Mucosa of gallbladder (tissue), 1 donor: ENCODE measurements at places on chromosomes 4 and X. TPM values are rescaled to one million over a fixed set of nuclear protein-coding genes. Genes with fewer than 3 reads are reported as not detected.

Gene TDO2
- 2.4 TPM for total RNA-seq

Gene JAKMIP1
- total RNA-seq = 0.37 TPM

Gene PDCL2
- not detected for total RNA-seq

Gene ADRA2C
- total RNA-seq = 6.4 TPM

Gene PCDH18
- 23.7 TPM for total RNA-seq

Gene AMTN
- not detected for total RNA-seq

Gene LRP2BP
- 0.95 TPM for total RNA-seq

Gene POF1B
- total RNA-seq = 34.4 TPM

Gene IL21
- total RNA-seq = not detected

DNA sequence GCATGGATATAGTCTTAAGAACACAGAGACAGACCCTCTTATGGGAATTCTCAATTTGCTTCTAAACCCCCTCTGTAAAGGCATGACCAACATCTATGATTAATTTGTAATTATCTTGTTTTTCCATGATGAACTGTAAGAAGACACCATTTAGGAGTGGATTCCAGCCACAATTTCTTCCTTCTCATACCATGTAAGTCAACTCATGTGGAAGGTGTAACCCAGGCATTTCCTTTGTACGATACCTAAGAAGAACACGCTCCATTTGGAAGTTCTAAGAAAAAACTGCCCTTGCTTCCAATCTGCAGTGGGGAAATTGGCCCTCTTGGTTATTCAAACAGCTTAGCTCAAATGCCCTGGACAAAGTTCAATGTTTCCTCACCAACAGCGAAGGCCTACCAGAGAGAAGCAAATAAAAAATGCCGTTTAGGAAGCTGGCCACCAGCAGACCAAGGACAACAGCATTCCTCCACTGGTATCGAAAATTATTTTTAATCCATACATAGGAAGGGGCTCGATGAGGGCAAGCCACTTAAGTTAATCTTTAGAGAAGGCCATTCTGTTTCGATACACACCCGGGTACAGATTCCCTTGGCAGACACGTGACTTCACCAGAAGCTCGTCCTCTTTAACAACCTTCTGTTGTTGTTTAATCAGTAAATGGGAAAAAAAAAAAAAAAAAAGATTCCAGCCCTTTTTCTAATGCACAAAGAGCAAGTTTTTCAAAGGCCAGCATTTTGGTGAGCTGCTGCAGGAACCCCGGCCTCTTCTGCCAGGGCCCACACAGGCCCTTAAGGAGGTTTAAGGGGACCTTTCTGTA lies 2.6 kb downstream of the DHRSX start:
- DNase-seq = peak; percentile 84

GRCh38 chr4:183335369-183335940 lies 13.2 kb upstream of the CLDN24 start:
- DNase-seq = no peak

GRCh38 chrX:81414630-81415029 lies 212.7 kb downstream of the SH3BGRL start:
- DNase-seq = no peak

DNA sequence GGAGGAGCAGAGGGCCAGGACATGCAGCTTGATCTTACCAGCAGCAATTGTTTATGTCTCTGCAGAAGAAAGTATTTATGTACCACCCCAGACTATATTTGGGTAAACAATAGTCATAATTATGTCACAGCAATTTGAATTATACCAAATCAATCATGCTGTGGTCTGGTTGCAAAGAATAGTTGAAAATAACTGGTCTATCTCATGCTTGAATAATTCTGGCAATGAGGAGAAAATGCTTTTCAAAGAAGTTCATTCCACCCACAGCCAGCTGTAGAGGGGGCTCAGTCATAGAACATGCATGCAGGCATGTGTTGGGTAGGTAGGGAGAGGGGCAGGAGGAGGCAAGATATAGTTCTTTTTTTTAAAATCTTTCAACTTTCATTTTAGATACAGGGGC lies 399.2 kb downstream of the IL15 start:
- no peak for DNase-seq

- no peak for DNase-seq
Measured at GRCh38 chrX:67613996-67614395, 70.2 kb downstream of the AR start.

DNA sequence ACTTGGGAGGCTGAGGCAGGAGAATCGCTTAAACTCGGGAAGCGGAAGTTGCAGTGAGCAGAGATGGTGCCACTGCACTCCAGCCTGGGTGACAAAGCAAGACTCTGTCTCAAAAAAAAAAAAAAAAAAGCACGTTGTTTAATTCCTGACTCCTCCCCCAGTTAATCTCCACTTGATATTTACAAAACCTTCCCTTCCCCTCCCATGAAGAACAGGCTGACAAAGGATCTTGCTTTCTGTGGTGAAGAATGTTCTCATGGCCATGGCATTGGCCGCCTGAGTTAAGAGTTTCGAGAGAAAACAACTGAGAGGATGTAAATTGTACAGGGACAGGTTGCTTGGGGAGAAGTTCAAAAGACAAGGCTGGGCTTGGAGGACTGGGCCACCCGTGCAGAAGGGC lies 168.2 kb upstream of the BCOR start:
- no peak for DNase-seq

GRCh38 chr4:170051402-170051801 lies 25.2 kb upstream of the MFAP3L start:
- DNase-seq = no peak

DNA sequence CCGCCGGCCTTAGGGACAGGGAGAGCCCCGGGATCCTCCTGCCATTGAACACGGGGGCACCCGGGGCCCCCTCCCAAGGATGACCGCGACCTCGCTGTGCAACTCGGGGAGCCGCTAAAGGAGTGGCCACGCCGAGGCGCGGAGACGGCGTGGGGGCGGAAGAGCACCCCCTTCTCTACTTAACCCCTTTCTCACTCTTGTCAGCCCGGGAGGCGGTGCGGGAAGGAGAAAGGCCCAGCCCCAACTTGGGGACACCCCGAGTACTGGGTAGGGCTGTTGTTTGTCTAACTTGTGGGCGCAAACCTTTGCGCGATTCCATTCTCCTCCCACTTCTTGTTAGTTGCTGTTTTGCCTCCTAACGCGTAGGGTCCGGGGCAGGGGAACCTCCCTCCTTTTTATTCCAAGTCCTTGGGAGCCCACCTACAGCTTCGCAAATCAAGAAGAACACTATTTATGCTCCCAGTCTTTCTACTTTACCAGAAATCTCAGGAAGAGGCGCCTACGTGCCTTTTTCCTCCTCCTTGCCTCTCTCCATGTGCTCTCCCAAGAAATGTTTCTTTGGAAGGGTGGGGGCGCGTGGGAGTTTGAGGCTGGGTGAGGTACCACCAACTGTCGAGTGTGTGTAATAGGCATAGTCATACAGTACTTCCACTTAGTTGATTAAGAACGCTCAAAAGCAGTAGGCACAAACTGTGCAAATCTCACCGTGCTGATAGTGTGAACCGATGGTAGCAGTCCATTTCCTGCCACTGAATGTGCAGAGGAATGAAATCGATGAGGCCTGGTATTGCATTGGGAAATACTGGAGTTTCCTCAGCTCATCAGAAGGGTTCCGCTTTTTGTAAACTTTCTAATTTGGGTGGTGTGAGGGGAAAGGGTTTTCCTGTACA lies 813 bp downstream of the DIAPH2 start:
- peak; percentile 12 for DNase-seq

DNA sequence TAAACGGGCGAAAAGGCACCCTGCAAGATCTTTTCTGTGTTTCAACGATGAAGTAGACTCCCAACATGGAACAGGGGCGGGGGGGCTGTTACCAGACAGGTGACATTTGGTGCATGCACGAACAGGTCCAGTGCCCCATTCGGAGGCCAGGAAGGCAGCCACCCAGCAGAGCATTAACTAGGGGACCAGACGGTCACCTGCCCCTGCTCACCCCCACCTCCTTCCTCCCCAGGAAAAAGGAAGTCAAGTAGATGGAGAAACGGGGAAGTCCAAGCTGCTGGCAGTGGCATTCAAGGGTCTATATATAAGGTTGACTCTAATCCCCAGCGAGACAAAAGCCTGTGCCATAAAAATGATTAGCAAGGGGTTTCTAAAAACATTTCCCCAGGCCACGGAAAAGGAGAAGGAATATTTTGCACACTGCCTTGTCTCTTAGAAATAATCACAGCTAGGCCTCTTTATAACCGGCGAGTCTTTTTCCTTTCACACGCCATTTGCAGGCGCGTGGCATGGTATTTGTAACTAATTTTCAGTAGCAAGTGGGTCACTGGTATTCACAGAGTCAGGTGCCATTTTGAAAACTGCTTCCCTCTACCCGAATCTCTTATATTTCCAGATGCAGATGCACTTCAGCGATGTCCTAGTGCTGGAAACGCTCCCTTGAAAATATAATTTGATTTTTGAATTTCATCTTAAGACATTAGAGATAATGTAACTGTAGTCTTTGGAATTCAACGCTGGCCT lies 1.2 kb upstream of the TMSB4X start:
- DNase-seq = no peak

DNA sequence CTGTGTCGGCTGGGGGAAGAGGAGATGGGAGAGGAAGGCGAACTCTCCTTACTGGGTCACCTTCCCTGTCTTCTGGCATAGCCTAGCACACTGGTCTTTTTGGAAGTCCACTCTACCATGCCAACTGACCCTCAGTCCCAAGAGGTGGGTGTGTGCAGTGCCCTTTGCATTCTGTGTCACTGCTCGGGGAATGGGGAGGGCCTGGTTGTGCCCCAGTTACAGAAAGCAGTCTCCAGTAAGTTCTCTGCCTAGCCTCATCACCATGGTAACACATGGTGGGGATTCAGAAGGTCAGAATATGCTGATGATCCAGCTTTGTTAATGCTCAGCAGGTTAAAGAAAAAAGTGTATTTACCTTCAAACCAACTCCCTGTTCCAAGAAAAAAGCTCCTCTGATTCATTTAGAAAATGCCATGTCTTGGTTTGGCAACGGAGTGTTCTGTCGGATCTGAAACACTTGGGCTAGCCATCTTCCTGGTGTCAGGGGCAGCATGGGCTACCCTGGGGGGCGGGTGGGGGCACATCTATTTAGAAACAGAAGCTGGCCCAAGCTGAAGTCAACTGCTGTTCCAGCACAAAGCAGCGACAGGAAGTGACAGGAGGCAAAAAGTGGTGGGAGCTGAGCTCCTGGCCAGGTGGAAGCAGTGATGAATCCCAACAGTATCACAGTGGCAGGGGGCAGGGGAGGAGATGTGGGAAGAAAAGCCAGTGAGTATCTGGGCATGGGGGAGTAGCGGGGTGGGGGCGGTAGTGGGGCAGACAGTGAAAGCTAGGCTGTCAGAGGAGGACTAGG lies 37.0 kb downstream of the NSG1 start:
- no peak for DNase-seq

DNA sequence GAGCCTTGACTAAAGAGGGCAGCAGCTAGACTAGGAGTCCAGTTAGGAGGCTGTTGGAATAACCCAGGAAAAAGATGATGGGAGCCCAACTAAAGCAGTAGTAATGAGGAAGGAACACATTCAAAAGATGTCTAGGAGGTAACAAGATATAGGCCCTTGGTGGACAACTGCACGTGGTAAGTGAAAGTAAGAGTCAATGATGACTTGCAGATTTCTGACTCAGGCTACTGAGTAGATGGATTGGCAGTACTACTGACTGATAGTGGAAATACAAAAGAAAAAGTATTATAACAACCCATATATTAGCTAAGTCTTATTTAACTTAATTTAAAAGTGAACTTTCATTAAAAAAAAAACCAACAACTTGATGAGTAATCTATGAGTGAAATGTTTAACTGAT lies 74.0 kb downstream of the PAK3 start:
- DNase-seq = no peak

DNA sequence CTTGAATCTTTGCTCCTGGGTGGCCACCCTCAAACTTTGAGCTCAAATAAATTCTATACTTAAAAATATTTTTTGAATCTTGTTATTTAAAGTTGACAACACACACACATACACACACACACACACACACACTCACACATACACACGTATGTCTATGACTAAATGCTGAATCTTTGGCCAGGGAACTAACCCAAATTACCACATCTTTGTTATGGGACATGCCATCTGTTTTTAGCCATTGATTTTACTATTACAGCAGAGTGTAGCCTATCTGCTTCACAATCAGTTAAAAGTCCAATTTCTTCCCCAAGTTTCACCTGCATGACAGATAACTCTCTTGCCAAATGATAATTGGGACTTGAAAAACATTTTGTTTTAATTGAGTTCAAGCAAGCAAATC lies 45.0 kb upstream of the USP46 start:
- DNase-seq = no peak

GRCh38 chr4:7970361-7970946 lies 30.8 kb upstream of the AFAP1 start:
- no peak for DNase-seq

GRCh38 chr4:148944136-148944838 lies 502.1 kb upstream of the NR3C2 start:
- no peak for DNase-seq

DNA sequence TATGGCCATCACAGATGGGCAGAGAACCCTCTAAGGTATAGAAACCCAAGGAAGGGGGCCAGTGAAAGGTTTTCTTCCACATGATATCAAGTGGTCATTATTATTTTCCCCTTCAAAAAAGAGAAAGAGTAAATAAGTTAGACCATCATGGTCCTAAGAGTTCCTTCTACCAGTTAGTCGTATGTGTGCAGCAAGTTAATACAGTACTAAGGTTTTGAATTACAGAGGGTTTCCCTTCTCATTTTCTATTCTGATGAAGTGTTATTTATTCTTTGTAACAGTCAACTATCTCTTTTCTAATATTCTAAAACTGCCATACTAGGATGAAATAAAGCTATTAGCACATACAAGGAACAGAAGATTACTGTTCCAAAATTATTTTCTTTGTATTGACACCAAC lies 94.4 kb downstream of the TMEM144 start:
- no peak for DNase-seq

GRCh38 chrX:38277136-38277535 lies 50.2 kb downstream of the RPGR start:
- no peak for DNase-seq

DNA sequence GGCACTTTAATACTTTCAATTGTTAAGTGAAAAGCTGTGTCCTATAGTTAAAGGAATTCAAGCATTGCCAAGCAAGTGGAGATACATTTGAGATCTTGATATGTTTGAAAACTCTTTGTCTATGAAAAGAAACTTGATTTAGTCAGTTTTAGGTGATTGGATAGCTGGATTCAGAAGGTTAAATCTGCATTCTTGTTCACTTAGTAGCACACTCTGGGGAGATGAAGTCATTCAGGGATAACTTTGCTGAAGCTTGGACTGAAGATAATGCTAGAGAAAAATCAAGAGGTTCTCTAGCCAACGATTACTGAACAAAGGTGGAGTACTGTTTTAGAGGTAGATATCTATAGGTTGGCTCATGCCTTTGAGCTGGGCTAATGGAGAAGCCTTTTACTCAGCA lies 90.6 kb downstream of the DCAF8L2 start:
- DNase-seq = no peak

GRCh38 chr4:184420881-184421416 lies 53.4 kb downstream of the IRF2 start:
- no peak for DNase-seq

DNA sequence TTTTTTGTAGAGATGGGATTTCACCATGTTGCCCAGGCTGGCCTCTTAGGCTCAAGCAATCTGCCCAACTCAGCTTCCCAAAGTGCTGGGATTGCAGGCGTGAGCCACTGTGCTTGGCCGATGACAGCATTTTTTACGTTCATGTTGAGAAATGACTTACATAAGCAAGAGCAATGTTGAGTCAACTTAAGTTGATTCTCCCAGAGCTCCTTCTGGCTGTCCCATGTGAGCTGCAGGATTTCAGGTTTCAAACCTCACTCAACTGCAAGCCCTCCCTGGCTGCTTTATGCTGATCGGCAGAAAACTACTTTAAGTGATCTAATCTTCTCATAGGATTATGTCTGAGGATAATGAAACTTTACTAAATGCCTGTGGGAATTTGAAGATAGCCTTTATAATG lies 86.8 kb downstream of the GC start:
- no peak for DNase-seq
